ENCODE measurements at places on chromosomes 1 and 21.

GRCh38 chr1:53153752-53154151 lies 11.3 kb upstream of the SLC1A7 start:
- DNase-seq = no peak

GRCh38 chr1:93661829-93662474 lies 19.7 kb downstream of the BCAR3 start:
- DNase-seq = no peak

- DNase-seq = no peak
These were observed 51.0 kb downstream of the ECE1 start for GRCh38 chr1:21239221-21239620.

DNA sequence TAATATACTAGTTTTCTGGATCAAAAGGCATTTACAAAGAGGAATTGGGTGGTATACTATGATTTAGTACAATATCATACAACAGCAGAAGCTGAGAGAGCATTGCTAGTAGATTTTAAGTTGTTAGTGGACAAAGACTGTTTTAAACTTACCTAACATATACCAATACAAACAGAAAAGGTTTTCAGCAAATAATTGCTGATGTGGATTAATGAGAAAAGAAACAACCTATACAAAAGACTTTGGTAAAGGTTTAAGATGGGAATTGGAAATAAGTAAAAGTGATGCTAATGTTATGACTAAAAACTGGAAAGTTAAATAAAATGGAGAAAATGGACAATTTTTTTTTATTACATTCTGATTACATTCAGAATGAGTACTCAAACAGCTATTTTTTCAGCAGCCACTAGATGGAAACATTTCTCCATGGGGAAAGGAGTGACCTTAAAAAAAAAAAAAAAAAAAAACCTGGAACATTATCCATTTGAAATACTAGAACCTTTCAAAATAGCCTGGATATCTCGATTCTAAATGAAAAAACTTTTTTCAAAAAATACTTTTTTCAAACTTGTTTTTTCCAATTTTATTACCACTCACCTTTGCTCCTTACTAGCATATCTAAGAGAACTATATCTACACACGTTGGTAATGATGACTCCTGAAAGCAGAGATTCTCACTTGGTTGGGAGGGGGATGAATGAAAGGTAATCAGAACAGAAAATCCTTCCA lies 55.4 kb downstream of the EPRS1 start:
- no peak for DNase-seq

DNA sequence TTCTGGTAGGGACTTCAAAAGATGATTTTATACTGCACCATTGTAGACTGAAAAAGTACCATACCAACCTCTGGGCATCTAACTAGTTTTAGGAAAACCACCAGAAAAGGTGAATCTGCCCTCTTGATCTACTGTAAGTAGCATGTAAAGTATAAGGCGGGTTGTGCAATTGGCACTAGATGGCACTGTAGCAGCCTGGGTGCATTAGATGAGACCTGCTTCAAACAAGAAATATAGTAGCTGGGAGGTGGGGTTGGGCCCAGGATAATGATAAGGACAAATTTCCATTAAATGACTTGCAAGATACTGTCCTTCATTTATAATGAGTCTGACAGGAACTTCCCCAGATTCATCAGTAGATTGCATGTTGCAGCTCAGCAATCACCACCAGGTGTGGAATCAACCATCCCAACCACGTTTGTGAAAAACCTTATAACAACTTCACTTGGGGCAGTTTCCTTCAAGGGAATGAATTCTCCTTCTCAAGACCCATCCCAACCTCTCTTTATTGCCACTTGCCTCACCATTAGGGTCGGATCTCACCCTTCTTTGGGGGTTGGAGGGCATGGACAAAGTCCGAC lies 37.3 kb upstream of the IL10 start:
- DNase-seq = no peak

- no peak for DNase-seq
These were observed 19.6 kb downstream of the FH start for GRCh38 chr1:241499910-241500309.

DNA sequence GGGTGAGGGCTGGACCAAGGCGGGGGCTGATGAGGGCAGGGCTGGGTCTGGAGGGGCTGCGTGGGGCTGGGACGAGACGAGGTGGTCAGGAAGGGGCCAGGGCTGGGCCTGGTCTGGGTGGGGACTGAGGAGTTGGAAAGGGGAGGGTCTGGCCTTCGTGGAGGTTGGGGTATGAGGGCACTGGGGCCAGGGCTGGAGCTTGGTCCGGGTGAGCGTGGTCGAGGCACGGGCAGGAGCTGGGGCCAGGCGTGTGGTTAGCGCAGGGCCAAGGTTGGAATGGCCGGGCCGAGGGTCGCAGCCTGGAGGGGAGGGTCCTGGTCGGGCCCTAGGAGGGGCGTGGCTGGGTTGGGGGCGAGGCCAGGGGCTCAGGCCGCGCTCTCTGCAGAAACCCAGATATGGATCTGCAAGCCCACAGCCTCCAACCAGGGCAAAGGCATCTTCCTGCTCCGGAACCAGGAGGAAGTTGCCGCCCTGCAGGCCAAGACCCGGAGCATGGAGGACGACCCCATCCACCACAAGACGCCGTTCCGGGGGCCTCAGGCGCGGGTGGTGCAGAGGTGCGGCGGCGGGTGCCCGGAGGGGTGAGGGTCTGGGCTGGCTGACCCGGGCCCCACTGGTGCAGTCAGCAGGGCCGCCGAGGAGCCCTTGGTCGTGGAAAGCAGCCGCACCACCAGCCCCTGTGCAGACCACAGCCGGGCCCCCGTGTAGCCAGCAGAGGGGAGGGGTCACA lies 9.0 kb downstream of the TTLL10 start:
- no peak for DNase-seq

GRCh38 chr1:241990040-241990439 lies 8.9 kb downstream of the MAP1LC3C start:
- DNase-seq = no peak

- no peak for DNase-seq
These were observed 59.0 kb downstream of the RUSC1 start for GRCh38 chr1:155379631-155380090.

- no peak for DNase-seq
These were observed 113.0 kb downstream of the OSBPL9 start for GRCh38 chr1:51729824-51730301.

GRCh38 chr21:44282370-44282769 lies 3.3 kb upstream of the AIRE start:
- no peak for DNase-seq

DNA sequence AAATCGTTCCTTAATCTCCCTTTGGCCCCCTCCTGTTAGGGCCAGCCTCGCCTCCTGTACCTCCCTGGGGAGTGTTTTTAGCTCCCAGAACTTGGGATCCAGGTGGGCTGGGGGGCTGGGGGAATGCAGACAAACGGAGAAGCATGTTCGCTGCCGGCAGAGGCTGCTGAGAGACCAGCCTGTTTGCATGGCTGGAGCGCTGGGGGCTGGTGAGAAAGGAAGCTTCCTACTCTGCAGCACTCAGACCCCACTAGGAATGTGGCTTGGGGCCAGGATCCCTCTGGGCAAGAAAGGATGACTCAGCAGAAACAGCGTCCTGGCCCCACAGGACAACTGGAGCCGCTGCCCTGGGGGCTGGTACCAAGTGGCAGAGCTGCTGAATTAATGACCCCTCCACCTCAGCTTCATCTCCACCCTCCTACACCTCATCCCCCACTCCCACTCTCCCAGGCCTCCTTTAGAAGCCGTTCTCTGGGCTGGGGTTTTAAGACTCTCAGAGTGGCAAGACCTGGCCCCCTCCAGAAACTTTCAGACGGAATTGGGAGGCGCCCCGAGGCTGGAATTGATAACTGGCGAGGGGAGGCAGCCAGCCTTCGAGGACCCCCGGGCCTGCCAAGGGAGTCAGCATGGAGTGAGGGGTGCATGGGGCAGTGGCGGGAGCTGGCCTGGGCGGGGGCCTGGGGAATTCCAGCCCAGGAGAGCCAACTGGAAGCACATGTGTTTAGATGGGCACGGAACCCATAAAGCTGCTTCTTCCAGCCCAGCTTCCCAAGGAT lies 28.5 kb upstream of the EPS8L3 start:
- peak; percentile 41 for DNase-seq

DNA sequence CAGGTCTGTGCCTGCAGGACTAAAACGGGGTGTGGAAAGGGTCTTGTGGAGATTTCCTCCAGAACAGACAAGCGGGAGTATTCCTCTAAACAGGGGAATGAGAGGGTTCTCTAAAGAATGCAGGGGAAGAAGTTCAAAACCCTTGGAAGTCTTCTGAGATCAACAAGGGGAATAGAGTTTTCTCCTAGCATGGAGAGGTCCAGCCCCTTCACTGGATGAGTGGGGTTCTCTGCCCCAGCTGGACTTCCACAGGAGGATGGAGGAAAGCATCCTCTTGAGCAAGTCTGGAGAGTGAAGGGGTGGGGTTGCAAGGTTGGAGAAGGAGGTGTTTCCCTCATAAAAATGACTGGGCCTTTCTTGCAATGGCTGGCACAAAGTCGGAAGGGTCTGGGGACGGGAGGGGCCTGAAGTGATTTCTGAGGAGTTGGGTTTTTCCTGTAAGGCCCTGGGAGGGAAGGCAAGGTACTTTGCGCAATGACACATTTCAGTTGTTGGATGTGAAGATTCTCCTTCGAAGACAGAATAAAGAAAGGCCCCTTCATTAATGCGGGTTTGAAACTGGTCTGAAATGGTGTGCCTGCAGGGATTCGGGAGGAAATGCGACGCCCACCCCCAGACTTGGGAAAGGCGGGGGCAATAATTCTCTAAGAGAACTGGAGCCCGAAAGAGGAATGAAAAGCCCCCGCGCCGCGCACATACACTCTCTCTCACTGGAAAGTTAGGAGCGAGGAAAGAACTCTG lies 884 bp downstream of the SPATA6 start:
- peak; percentile 20 for DNase-seq

GRCh38 chr1:204740354-204740753 lies 54.8 kb upstream of the LRRN2 start:
- DNase-seq = no peak

DNA sequence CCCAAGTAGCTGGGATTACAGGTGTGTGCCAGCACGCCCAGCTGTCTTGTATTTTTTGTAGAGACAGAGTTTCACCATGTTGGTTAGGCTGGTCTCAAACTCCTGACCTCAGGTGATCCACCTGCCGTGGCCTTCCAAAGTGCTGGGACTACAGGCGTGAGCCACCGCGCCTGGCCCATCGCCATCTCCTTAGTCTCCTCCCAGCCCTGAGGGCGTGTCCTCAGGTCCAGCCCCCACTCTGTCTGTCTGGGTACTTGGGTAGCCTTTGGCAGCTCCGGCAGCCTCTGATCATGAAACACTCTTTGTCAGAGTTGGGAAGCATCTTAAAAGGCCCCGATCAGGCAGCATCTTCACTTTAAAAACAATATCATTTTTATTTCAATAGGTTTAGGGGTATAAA lies 90.3 kb upstream of the DISP3 start:
- no peak for DNase-seq

DNA sequence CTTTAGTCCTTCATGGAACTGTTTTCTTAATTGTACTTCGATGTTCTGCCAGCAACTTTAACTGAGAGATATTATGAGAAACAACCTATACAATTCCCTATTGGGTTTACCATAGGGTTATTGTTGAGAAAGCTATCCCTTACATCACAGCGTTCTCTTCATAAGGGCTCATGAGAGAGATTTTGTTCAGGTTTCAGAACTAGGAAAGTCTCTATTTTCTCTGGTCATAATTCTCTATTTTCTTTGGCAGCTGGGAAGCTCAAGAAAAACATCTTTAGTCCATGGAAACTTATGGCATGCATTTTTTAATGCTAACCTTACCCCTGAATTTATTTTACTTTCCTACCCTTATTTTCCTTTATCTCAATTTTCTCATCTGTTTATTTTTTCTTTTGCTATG lies 38.2 kb downstream of the NMNAT2 start:
- DNase-seq = no peak

DNA sequence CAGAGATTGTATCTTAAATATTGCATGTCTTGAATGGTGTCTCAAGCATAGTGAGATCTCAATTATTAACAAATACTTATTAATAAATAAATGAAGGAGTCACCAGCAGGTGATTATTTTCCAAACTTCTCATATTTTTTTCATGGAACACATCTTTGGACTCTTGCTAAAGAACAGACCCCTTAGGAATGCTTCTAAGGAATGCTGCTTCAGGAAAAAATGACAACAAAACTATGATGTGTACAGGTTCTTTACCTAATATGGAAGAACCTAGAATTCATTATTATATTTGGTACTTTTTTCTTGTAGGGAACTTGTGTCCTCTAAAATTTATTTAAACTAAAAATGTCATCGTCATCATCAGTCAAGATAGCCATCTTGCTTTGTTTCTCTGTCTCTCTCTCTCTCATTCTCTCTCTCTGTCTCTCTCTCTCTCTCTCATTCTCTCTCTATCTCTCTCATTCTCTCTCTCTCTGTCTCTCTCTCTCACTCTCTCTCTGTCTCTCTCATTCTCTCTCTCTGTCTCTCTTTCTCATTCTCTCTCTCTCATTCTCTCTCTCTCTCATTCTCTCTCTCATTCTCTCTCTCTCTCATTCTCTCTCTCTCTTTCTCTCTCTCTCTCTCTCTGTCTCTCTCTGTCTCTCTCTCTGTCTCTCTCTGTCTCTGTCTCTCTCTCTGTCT lies 63.0 kb upstream of the ETS2 start:
- DNase-seq = no peak

DNA sequence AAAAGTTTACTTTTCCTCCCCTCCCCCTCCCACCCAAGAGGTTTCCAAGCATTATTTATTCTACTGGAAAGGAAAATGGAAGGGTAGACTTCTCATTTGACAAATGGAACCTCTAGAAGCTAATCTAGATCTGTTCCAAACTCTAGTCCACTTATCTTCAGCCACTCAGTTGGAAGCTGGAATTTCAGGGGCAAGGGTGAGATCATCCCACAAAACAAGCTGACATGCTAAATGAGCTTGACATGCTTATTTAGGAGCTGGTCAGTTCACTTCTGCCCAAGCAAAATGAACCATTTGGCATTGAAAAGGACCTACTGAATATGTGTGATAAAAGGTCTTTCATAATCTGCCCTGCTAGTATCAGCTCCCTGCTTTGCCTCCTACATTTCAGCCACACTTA lies 5.0 kb downstream of the LRRC41 start:
- no peak for DNase-seq

DNA sequence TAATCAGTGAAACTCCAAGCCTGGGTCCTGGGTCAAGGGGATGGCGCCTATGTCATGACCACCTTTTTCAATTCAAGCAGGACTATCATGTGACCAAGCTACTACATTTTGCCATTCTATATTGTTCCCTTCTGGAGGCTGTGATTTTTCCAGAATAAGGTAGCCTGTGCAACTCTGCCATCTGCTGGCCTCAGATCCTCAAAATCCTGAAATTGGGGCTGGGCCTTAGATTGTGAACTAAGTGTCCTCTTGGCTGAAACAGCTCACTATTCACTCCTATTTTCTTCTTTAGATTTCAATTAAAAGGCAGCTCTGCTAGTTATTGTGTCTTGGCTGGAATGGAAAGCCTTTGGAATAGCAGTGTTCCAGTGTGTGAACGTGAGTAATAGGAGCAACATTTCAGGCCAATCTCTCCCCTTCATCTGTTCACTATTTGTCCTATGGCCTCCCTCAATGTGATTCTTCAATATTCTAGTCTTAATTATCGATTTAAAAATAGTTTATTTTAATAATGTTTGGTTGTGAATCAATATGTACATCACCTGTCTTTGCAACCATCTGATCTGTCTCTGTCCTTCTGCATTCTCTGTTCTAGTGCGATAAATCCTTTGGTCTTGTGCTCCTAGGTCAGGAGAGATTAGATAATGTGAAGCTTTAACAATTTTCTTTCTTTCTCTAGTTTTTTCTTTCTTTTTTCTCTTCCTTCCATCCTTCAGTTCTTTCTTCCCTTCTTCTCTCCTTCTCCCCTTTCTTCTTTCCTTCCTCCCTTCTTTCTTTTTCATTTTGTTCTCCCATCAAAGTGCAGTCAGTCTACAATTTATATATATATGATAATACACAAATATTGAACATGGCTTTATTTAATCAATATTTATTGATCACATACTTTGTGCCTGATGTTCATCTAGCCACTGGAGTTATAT lies 69.8 kb downstream of the CR1 start:
- peak; percentile 16 for DNase-seq

- no peak for DNase-seq
These were observed 302.7 kb downstream of the GRIK1 start for GRCh38 chr21:29637134-29637533.
